GM23248 (cell line): ENCODE measurements at places on chromosomes 3 and 15. TPM values are rescaled to one million over a fixed set of nuclear protein-coding genes. Genes with fewer than 3 reads are reported as not detected.

DNA sequence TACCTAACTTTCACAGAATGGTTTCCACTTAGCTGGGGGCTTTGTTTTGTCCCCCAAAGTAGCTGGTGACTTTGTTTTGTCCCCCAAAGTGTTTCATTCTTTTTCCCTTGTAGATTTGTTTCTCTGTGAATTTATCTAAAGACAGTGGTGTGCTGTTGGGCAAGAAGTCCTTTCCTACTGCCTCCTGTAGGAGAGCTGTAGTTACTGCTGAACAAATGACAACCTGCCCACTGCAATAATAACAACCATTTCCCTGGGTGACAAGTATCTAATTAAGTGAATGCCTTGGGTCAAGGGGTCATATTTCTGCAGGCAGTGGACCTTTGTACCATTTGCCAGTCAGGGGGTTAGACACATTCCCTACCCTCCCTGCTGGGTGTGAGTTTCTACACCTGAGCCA, 125.4 kb upstream of the BFSP2 start:
- no peak for DNase-seq

GRCh38 chr3:107739227-107739626, 216.5 kb downstream of the BBX start:
- DNase-seq: no peak

DNA sequence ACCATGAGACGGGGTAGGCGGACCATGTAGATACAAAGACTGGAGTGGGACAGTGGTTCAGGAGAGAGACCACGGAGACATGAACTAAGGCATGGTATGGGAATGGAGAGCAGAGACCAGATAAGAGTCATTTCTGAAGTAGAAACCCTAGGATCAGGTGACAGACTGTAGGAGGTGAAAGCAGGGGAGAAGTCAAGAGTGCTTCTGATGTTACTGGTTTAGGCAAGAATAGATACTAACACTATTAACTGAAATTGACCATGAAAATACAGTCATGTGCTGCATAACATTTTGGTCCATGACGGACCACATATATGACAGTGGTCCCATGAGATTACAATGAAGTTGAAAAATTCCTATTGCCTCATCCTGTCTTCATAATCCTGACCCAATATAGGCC, 41.7 kb downstream of the RASGRP1 start:
- DNase-seq: no peak

DNA sequence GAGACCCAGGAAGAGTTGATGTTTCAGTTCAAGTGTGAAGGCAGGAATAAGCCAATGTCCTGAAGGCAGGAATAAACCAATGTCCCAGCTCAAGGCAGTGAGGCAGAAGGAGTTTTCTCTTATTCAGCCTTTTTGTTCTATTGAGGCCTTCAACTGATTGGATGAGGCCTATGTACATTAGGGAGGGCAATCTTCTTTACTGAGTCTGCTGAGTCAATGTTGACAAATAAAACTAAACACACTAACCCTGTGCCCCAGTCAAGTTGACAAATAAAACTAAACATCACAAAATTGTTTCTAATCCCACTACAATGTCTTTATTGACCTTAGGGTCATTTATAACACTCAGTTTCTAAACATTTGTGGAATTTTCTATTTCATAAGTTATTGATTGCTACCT, 100.0 kb downstream of the CACNA2D3 start:
- DNase-seq: no peak

- peak; percentile 82 for DNase-seq
Measured at GRCh38 chr3:184716622-184717398, 4.9 kb upstream of the MAGEF1 start.

GRCh38 chr15:71295603-71296314, 180.5 kb downstream of the THSD4 start:
- DNase-seq: peak; percentile 76

DNA sequence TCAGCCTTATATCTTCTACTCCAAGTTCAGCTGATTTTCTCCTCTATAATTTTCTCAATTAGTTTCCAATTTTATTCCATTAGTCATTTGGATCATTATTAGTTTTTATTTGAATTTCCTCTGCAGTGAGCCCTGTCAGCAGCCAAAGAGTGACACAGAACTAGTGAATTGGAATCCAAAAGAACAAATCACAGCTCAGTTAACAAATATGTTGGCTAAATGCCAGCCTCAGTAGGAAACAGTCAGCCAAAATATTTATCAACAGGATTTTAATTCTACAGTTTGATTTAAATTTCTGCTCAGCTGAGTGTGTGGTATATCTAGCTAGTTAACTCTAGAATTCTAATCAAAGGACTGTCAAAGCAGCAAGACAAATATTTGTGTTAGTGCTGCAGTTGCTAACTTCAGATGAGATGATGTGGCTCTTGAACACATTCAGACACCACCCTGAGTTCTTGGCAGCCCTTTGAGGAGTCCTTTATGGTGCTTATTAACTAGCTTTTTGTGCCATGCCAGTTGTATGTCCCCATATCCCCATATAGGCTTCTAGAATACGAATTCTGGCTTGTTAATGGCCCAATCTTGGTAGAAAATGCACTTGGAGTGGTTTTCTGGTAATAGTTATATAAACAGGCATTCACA, 194.5 kb downstream of the CPNE4 start:
- DNase-seq: peak; percentile 74

- DNase-seq: peak; percentile 68
Measured at GRCh38 chr15:84752700-84753099, 4.3 kb downstream of the ZNF592 start.

DNA sequence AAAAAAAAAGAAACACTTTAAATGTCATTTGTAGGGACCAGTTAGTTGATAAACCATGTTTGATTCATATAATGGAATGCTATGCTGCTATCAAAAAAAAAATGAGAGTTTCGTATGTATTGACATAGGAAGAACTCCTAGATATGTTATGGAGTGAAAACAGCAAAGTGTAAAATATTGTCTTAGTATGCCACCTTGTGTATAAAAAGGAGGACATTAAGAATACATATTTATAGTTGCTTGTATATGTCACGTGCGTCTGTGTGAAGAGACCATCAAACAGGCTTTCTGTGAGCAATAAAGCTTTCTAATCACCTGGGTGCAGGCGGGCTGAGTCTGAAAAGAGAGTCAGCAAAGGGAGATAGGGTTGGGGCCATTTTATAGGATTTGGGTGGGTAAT, 39.5 kb downstream of the KBTBD8 start:
- peak; percentile 8 for DNase-seq

DNA sequence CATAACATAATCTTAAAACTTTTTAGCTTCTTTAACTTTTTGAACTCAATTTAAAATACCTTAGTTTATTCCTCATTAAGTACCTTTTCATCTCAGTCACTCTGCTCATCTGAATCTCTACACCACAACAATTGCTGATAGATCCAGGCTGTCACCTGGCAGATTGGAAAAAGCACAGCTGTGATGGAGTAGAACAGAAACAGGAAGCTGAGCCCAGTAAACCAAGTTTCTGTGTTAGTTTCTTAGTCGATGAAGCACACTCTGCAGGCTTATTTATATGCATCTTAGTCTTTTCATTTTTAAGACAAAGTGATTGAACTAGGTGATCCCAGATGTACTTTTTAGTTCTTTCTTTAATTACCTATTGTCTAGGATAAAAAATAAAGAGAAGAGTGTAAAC, 1398.0 kb upstream of the ALCAM start:
- no peak for DNase-seq

- DNase-seq: peak; percentile 13
Measured at GRCh38 chr3:122992676-122993075, 34.9 kb downstream of the SEMA5B start.

GRCh38 chr15:39602143-39602542, 21.3 kb downstream of the THBS1 start:
- peak; percentile 13 for DNase-seq

- no peak for DNase-seq
Measured at GRCh38 chr3:24624938-24625681, 130.5 kb upstream of the THRB start.

Gene GPR149
- polyA plus RNA-seq: not detected in 2 replicates

Gene RBP2
- polyA plus RNA-seq: not detected in 2 replicates

Gene MEIS2
- 24.1 and 26.2 TPM in 2 replicates for polyA plus RNA-seq
